Cortex of kidney (tissue), 1 donor: ENCODE measurements at places on chromosomes 3 and 15.

DNA sequence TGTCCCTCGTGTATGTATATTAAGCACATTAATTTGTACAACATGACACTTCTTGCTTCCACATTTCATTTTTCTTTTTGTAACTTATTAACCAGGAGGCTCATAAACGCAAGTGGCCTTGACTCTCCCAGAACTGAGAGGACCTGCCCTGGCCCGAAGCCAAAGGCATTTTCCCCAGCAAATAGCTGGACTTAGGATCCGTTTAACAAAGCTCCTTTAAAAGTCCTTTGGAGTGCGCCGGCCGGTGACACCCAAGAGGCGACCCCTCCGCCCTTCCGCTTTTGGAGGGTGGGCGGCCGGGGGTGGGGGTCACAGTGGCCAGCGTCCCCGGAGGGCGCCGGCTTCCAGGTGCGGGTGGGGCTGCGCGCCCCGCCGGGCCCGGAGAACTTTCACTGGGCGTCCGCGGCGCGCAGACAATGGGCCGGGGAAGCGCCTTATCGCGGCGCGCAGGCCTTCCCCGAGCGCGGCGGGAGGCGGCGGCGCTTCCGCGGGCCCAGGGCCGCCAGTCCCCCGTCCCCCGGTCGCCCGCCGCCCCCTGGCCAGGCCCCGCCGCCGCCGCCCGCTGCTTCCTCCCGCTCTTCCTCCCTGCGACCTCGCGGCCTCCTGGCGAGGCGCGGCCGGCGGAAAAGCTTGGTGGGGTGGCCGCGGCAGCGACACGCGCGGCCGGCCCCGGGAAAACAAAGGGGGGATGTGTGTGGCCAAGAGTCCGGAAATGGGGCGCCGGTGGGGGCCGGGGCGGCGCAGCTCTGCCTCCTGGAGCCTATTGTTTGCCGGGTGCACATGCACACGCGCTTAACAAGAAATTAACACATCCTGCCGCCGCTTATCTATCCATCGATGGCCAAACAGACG, 613.4 kb downstream of the MCTP2 start:
- DNase-seq = no peak

DNA sequence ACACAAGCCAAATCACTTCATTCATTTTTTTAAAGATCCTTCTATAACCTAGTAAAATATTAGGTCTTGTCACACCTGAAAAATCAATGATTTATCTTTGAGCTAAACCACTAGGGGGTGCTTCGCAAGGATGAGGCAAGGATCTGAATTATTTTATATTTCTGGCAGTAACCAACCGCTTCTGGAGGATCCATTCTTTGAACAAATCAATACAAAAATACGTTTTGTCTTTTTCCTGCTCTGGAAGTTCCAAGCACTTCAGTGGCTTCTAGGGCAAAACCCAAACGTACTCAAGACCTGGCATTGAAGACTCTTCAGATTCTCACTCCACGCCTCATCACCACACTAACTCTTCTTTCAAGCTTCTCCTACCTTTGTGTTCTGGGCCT, 486 bp downstream of the LSG1 start:
- DNase-seq = no peak

GRCh38 chr3:155138677-155139076, 58.6 kb downstream of the MME start:
- no peak for DNase-seq

DNA sequence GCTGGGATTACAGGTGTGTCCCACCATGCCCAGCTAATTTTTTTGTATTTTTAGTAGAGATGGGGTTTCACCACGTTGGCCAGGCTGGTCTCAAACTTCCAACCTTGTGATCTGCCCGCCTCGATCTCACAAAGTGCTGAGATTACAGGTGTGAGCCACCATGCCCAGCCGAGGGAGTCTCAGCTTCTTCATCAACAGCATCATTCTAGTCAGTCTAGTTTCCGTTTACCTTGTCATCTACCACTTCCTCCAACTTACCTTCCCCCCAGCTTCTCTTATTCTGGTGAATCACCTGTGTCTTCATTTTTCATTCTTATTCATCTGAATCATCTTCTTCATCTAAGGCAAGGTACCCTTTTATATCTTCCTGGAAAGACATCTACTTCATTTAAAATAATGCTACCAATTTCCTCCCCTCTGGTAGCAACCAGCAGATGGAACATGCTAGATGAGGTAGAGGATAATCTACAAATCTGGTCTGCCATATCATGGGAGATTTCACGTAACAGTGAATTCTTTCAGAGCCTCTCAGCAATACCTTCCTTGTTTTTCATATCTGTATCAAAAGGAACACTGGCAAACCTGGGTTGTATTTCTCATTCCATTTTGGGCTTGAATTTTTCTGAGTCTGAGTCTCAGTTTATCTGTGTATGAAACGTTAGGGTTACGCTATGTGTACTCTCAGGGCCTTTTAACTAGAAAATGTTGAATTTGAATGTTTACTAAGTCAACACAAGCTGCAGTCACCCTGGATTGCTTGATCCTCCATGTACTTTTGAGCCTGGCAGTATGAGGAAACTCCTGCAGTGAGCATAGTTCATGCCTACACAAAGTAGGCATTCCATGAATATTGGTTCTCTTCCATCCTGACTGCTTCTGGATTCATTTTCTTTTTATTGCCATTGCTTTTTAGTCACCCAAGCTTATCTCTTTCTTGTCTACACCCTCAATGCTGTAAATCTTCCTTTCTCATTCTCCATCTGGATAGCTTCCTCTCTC, 16.8 kb downstream of the LPP start:
- no peak for DNase-seq

DNA sequence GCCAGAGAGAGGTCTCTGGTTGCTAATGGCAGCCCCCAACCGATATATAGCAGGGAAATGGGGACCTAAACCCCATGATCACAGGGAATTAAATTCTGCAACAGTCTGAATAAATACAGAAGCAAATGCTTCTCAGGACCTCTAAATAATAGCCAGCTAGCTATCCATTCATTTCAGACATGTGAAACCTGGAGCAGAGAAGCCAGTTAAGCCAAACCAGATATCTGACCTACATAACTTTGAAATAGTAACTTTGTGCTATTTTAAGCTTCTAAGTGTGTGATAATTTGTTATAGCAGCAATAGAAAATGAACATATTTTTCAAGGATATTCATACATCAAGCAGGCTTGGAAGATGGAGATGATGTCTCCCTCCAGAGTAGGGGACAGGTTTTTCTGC, 1062.9 kb upstream of the CADM2 start:
- DNase-seq = no peak

GRCh38 chr15:74397239-74398068, 30.0 kb upstream of the CYP11A1 start:
- no peak for DNase-seq

GRCh38 chr3:155664925-155665695, 79.8 kb downstream of the PLCH1 start:
- no peak for DNase-seq
